Neural crest cell (in vitro differentiated cells): ENCODE measurements at places on chromosomes 13 and 19. TPM values are rescaled to one million over a fixed set of nuclear protein-coding genes. Genes with fewer than 3 reads are reported as not detected.

DNA sequence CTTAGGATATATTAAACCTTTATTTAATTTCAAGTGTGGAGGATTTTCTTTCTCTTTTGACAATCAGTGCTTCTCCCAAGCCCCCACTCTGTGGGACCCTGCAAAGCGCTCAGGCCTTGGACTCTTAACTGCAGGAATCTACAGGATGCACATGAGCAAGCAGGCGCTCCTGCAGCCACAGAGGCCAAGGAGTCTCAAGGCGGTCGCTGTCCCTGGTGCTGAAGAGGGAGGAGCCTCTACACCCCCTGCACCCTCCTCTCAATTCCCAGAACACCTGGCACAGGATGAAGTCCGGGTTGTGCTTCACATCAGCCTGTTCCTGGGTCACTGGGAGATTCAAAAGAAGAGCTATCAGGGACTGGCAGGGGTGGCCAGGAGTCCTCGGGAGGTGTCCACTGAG lies 13.5 kb downstream of the OR10H4 start:
- H3K27me3 ChIP-seq = no peaks in the 10 kb centered on the region
- no peaks in the 10 kb centered on the region for H3K36me3 ChIP-seq
- no peak overlapping the region for H3K4me3 ChIP-seq
- H3K4me1 ChIP-seq = no peaks in the 10 kb centered on the region
- H3K27ac ChIP-seq = no peak overlapping the region

FLT3LG gene
- total RNA-seq = 0.89 and 1.0 TPM in 2 replicates

DNA sequence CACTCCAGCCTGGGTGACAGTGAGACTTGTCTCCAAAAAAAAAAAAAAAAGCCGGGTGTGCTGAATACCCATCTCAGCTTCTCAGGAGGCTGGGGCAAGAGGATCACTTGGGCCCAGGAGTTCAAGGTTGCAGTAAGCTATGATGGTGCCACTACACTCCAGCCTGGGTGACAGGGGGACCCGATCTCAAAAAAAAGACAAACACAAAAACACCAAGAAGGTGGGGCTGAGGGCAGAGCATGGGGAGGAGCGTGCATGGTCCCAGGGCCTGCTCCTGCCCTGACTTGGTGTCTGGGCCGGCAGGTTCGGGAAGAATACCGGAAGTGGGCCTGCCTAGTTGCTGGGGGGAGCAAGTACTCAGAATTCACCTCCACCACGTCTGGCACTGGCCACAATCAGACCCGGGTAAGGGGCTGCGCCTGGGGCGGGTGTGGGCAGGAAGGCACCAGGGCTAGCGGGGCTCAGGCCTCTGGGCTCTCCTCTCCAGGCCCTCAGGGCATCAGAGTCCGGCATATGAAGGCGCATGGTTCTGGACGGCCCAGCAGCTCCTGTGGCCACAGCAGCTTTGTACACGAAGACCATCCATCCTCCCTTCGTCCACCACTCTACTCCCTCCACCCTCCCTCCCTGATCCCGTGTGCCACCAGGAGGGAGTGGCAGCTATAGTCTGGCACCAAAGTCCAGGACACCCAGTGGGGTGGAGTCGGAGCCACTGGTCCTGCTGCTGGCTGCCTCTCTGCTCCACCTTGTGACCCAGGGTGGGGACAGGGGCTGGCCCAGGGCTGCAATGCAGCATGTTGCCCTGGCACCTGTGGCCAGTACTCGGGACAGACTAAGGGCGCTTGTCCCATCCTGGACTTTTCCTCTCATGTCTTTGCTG lies 11.3 kb downstream of the DDX39A start:
- H3K36me3 ChIP-seq = peaks cover 2% of the 10 kb centered on the region
- peak overlapping the region; percentile 90 for H3K27ac ChIP-seq
- peaks cover 7% of the 10 kb centered on the region for H3K4me1 ChIP-seq

DNA sequence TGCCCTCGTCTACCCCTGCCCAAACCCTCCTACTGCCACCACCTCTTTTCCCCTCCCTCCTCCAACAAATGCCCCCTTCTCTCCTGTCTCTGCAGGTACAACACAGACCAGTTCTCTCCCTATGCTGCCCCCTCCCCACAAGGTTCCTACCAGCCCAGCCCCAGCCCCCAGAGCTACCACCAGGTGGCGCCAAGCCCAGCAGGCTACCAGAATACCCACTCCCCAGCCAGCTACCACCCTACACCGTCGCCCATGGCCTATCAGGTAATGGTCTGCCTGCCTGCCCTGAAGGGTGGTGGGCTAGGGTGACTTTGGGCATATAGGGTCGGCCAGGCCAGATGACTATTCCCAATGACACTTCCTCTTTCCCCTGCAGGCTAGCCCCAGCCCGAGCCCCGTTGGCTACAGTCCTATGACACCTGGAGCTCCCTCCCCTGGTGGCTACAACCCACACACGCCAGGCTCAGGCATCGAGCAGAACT lies 6.5 kb upstream of the TIMM50 start:
- no peak overlapping the region for H3K27ac ChIP-seq
- peak overlapping the region; percentile 56 for H3K4me3 ChIP-seq
- no peaks in the 10 kb centered on the region for H3K4me1 ChIP-seq
- DNase-seq = peak; percentile 82
- H3K27me3 ChIP-seq = no peaks in the 10 kb centered on the region

- DNase-seq = no peak
- no peaks in the 10 kb centered on the region for H3K4me1 ChIP-seq
- H3K27me3 ChIP-seq = no peaks in the 10 kb centered on the region
- H3K27ac ChIP-seq = no peak overlapping the region
- peaks cover 4% of the 10 kb centered on the region for H3K36me3 ChIP-seq
Measured at GRCh38 chr13:18949489-18949761, 232.2 kb downstream of the TUBA3C start.

- H3K27ac ChIP-seq = no peak overlapping the region
- H3K27me3 ChIP-seq = peaks cover 10% of the 10 kb centered on the region
- peaks cover 6% of the 10 kb centered on the region for H3K36me3 ChIP-seq
- no peak for DNase-seq
Measured at GRCh38 chr19:871446-872265, 12.2 kb downstream of the CFD start.

- H3K27me3 ChIP-seq = no peaks in the 10 kb centered on the region
- H3K4me1 ChIP-seq = peaks cover 12% of the 10 kb centered on the region
- H3K36me3 ChIP-seq = no peaks in the 10 kb centered on the region
- no peak for DNase-seq
Measured at GRCh38 chr13:97851269-97851668, 102.2 kb upstream of the IPO5 start.

SYCN gene
- total RNA-seq = not detected in 2 replicates

GRCh38 chr13:28467034-28467433 lies 27.9 kb downstream of the FLT1 start:
- no peak overlapping the region for H3K27ac ChIP-seq
- peaks cover 4% of the 10 kb centered on the region for H3K27me3 ChIP-seq
- H3K4me3 ChIP-seq = no peak overlapping the region
- H3K36me3 ChIP-seq = no peaks in the 10 kb centered on the region

GRCh38 chr19:41298348-41298964 lies 11.5 kb upstream of the CCDC97 start:
- H3K4me1 ChIP-seq = peaks cover 5% of the 10 kb centered on the region
- H3K36me3 ChIP-seq = peaks cover 31% of the 10 kb centered on the region
- H3K27me3 ChIP-seq = no peaks in the 10 kb centered on the region
- DNase-seq = no peak
- H3K4me3 ChIP-seq = no peak overlapping the region

GRCh38 chr19:13363954-13364353 lies 142.3 kb downstream of the CACNA1A start:
- H3K27ac ChIP-seq = no peak overlapping the region
- no peak for DNase-seq
- H3K36me3 ChIP-seq = no peaks in the 10 kb centered on the region
- H3K4me3 ChIP-seq = no peak overlapping the region

DNA sequence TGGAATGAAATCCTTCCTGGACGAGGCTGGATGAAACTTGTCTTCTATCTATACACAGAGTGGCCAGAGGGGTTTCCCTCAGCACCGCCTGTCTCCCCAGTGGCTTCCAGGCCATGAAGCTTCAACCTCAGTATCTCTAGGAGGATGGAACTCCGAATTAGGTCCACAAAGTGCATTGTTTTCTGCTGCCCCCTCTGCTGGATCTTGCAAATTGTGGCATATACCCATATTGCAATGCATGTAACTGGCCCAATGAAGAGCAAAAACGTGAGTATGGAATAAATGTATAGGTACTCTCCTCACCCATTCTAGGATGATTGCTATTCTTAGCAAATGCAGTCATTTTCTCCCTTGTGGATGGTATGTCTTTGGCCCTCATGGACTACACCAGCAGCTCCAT lies 14.7 kb upstream of the LILRB4 start:
- H3K27me3 ChIP-seq = no peaks in the 10 kb centered on the region
- H3K4me3 ChIP-seq = no peak overlapping the region
- H3K36me3 ChIP-seq = peaks cover 4% of the 10 kb centered on the region
- H3K4me1 ChIP-seq = no peaks in the 10 kb centered on the region
- no peak overlapping the region for H3K27ac ChIP-seq
- no peak for DNase-seq

DNA sequence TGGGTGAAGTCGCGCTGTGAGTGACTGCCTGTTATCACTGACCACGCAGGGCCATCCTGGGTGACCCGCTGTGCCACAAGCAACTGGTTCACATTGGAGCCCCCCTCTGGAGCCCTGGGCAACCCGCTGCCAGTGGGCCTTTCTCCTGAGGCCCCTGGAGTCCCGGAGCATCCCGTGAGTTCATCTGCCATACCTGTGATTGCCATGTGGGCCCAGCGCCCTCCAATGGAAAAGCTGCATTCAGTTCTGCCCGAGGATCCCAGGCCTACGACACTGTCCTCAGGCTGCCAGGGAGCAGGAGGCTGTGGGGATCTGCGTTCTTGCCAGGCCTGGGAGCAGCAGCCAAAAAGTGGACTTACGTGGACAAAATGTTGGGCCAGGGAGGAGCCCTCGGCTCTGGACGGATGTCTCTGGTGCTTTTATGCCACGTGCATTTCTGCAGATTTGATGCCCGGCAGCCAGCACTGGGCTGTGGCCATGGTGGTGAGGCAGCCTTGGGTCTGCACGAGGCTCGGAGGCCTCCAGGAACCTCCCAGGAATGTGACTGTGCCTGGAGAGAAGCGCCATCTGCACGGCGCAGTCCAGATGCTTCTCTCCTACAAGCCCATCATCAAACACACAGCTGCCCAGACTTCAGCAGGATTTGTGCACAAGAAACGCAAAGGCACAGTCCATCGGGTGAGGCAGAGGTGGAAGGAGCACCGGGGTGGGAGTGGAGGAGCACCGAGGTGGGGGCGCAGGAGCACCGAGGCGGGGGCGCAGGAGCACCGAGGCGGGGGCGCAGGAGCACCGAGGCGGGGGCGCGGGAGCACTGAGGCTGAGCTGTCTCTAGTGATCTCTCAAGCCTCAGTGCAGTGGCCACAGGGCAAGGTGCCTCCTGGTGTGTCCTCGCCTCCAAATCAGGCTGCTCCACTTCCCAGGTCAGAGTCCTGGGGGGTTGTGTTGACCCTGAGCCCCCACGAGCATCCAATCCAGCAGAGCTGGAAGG lies 44.0 kb downstream of the C13orf46 start:
- H3K27ac ChIP-seq = no peak overlapping the region
- DNase-seq = no peak
- no peaks in the 10 kb centered on the region for H3K27me3 ChIP-seq
- peaks cover 25% of the 10 kb centered on the region for H3K4me1 ChIP-seq
- H3K36me3 ChIP-seq = no peaks in the 10 kb centered on the region

- DNase-seq = no peak
- no peaks in the 10 kb centered on the region for H3K4me1 ChIP-seq
- no peaks in the 10 kb centered on the region for H3K27me3 ChIP-seq
- no peak overlapping the region for H3K27ac ChIP-seq
- peaks cover 2% of the 10 kb centered on the region for H3K36me3 ChIP-seq
- H3K4me3 ChIP-seq = no peak overlapping the region
Measured at GRCh38 chr13:59823486-59823885, 340.2 kb downstream of the DIAPH3 start.

FBXO27 gene
- total RNA-seq = 4.9 and 6.8 TPM in 2 replicates

ZNF628 gene
- 14.8 and 15.0 TPM in 2 replicates for total RNA-seq

DNA sequence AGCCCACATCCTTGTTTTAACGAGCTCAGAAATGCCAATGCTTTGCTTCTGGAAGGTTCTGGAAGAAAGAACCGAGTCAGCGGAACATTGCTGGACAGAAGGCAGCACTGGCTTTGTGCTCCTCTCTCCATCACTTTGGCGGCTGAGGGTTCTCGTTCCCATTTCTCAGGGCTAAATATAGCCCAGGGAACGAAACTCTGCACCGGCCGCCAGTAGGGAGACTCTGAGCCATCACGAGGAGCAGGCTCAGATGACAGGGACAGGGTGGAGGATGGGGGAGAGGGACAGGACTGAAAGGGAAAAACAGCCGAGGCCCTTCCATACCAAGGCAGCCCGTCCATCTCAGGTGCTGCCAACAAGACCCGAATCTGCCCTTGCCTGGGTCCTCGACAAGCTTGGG lies 166.4 kb downstream of the CACNA1A start:
- H3K4me1 ChIP-seq = no peaks in the 10 kb centered on the region
- H3K4me3 ChIP-seq = no peak overlapping the region
- DNase-seq = no peak
- H3K27ac ChIP-seq = no peak overlapping the region

PSENEN gene
- total RNA-seq = 67.3 and 69.2 TPM in 2 replicates

CKM gene
- not detected in 2 replicates for total RNA-seq

DNA sequence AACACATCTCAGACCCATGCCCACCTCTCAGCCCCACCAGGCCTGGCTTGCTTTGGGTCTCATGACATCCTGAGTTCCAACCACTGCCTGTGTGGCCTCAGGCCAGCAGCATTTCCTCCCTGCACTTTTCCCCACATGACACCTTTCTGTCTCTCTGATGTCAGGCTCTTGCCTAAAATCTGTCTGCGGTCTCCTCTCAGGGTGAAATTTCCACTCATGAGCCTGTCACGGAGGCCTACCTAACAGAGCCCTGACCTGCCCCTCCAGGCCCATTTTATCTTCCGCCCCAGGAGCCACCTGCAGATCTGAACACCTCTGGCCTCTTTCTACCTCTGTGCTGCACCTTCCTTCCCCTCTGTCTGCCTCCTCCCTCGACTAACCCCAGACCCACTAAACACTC lies 93.5 kb downstream of the ZDHHC20 start:
- H3K4me3 ChIP-seq = no peak overlapping the region
- peaks cover 6% of the 10 kb centered on the region for H3K36me3 ChIP-seq
- H3K4me1 ChIP-seq = no peaks in the 10 kb centered on the region
- peak overlapping the region; percentile 40 for H3K27ac ChIP-seq
- no peak for DNase-seq

GRCh38 chr19:48509467-48510194 lies 2.0 kb downstream of the LMTK3 start:
- H3K36me3 ChIP-seq = no peaks in the 10 kb centered on the region
- peaks cover 14% of the 10 kb centered on the region for H3K4me1 ChIP-seq
- DNase-seq = no peak
- peaks cover 36% of the 10 kb centered on the region for H3K27me3 ChIP-seq

KANK3 gene
- 0.66 and 0.77 TPM in 2 replicates for total RNA-seq
